ENCODE measurements at places on chromosomes 12 and 14.

DNA sequence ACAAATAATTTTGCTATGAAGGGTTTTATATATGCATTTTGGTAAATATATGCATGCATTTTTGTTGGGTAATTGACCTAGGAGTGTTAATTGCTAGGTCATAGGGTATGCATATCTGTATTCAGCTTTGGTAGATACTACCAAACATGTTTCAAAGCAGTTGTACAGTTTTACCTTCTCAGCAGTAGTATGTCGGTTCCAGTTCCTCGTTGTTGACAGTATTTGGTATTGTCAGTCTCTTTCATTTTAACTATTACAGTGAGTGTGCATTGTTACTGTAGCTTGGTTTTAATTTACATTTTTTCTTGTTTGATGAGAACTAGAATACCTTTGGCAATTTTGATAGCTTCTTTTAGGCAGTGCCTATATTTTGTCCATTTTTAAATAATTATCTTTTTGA is 98.9 kb downstream of the ARID2 start:
- no peak for DNase-seq

DNA sequence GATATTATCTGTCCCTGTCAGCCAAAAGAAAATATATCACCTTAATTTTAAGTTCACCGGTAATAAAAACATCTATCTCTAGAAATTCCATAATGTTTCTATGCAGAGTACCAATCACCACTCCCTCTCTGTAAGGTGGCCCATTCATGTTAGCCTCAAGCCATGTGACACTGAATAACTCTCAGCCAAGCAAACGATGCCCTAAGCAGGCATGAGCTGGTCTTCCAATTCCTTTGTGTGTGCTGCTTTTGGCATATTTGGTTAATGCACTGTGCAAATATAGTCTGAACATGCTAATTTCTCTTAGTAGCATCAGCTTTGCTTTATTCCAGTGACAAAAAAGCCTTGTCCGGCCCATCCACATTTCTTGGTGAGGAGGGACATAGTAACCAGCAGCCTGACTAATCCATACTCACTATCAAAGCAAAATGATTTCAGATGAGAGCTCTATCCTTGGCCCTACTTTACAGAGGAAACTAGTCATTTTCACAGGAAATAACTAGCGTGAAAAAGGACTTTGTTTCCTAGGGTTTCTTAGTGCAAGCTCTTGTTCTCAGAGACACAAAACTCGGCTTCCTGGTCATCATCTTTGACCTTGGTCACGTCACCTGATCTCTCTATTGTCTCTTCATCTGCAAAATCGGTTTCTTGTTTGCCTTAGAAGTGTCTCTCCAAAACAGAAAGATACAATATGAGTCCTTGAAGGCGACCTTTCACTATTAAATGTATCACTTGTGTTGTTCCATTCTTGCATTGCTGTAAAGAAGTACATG is 59.2 kb upstream of the RTRAF start:
- DNase-seq: no peak

DNA sequence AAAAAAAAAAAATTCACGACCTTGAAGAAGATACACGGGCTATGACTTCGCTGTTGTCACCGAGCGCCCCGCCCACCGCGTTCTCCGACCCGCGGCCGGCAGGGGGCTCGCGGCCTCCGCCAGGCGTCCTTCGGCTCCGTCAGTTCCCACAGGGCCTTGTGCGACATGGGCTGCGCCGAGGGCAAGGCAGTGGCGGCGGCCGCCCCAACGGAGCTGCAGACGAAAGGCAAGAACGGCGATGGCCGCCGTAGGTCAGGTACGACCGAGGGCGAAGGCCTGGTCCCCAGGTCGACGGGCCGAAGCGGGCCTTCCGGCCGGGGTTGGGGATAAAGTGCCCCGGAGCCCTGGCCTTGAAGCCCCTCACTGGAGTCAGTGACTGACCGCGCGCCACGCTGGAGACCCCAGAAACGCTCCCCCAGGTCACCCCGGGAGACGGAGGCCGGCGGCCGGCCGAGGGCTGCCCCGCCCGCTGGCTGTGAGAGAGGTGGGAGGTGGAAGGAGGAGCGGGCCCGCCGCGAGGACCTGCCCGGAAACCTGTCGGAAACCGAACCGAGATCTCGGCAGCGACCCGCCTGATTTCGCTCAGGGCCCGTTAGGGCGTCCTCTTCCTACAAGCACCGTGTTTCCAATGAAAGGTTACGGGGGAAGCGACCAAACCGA is at the start of gene TXNRD1:
Gene TXNRD1 (plus strand): TSS at position 142 of the 660 bp plus-strand sequence. CDS start 24 bp downstream, at position 166.
- peak; percentile 84 for DNase-seq

DNA sequence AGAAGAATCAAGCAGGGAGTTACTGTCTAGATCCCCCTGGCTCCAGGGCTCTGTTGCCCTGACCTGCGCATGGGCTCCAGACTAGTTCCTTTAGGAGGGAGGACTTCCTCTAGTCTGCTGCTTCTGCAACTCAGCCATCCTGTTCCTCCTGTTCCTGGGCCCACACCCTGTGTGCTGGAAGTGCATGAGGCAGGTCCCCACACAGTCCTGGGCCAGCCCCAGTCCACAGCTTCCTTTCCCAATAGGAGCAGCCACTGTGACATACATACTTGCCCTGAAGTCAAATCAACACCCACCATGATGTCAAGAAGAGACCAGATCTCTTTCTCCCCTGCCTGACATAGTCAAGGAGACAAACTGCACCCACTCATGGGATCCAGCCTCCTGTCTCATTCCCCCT is 1.3 kb downstream of the SDR9C7 start:
- no peak for DNase-seq

- no peak for DNase-seq
These were observed 59.7 kb downstream of the APOBEC1 start for GRCh38 chr12:7605900-7606465.

GRCh38 chr12:131461096-131461495 is 249.8 kb upstream of the SFSWAP start:
- DNase-seq: no peak

GRCh38 chr14:72284176-72284575 is 351.9 kb downstream of the RGS6 start:
- no peak for DNase-seq

DNA sequence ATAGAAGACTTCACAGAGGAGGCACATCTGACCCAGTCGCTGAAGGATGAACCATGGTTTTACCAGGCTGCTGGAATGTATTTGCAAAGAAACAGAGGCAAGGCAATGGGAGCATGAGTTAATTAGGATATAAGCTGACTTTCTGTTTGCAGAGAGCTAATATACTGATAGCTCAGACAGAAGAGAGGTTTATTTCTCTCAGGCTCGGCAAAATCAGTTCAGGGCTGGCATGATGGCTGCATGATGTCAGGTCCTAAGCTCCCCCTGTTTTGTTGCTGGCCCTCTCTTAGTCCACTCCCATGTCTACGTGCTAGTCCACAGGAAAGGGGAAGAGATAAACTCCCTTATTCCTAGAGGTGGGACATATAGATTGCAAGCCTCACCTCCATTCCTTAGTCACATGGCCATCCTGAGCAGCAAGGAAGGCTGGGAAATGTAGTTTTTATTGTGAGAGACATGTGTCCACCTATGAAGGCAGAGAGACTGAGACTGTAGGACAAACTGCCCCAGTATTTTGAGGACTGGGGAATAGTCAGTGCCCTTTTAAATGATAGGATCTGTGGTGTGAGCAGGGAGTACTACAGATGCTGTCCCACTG is 224.5 kb downstream of the VRK1 start:
- no peak for DNase-seq

DNA sequence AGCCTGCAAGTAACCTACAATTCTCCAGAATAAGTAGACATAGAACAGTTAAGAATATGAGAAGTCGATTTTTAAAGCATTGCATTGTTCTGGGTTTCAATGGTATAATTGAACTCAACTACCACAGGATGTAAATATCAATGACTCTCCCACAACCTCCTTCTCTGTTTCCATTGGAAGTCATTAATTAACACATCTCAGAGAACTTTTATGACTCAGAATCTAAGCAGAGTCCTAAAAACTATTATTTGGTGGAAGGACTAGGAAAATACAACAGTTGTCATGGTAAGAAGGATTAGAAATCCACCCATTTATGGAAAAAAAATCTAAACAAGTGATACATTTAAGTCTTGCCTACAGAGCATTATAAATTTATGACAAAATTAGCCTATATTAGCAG is 21.1 kb upstream of the CPNE8 start:
- DNase-seq: no peak

DNA sequence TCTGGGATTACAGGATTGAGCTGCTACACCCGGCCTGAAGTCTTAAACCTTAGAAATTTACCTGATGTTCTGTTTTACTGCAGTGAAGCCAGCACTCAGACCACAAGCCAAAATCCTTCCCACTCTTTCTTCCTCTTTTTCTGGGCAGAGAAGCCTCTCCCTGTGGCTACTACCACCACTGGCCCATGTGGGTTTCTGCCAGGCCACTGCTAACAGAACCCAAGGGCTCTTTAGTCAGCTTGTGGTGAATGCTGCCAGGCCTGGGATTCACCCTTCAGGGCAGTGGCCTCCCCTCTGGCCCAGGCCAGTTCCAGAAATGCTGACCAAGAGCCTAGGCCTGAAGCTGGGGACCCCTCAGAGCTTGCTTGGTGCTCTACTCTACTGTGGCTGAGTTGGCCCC is 35.3 kb downstream of the GAS2L3 start:
- DNase-seq: no peak

DNA sequence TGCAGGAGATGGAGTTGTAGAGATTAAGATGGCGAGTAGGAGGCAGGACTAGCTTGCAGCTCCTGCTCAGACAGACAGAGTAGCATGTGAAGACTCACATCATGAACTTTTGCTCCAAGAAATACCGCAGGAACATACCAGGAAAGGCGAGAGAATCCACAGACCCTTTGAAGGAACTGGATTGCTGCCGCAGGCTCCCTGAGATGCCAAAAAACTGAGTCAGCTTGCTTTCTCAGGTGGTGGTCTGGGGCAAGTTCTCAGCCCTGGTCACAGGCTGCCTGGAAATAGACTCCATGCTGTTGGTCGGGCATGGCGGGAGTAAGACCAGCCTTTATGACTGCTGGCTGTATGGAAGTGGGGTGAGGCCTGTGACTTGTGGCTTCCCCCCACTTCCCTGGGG is 163.6 kb upstream of the NAV3 start:
- no peak for DNase-seq

DNA sequence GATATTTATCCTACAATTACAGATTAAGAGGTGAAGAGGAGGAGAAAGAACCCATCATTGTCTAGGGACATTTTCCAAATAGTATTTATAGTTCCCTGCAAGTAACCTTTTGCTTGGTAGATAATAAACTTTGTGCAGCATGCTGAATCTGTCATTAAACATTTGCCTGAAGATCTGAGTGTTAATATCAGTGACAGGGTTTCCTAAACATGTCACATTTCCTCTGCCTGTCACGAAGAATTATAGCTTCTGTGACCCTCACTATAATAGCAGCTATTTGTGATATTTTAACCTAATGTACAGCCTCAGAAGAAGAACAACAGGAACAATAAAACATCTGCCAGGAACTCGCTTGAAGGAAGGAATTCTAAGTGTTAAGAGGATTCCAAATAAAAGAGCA is 350.3 kb downstream of the GXYLT1 start:
- DNase-seq: no peak

- no peak for DNase-seq
These were observed 180.5 kb upstream of the HMGA2 start for GRCh38 chr12:65643595-65644386.

DNA sequence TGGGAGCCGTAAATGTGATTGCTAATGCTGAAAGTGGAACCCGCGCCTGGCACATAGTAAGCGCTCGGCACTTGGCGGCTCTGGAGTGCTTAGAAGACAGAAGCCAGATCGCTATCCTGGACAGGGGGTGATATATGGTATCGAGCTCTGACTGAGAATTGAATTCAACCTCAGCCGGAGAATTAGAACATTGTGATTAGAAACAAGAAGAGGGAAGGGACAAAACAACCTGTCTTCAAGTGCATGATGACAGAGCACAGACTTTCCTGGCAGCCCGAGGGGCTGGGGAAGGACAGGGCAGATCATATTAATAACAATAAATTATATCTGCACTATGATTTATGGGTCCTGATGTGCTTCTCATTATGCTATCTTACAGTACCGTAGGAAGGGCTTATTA is 66.9 kb upstream of the TBX3 start:
- no peak for DNase-seq

DNA sequence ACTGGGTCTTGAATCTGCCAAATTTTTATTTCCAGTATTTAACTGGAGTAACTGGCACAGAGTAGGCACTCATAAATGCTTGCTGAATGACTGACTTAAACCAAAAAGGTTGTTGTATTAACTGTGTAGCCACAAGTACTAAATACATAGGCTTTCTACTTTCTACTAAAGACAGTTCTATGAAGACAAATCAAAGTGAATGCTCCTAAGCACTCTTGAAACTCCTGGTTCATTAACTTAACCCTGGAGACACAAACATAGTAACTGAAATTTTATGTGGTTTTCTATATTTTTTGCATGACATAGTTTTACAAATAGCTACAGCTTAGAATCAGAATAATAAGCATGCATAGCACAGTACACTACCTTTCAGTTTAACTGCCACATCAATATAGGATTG is 70.4 kb downstream of the TXNDC16 start:
- no peak for DNase-seq

DNA sequence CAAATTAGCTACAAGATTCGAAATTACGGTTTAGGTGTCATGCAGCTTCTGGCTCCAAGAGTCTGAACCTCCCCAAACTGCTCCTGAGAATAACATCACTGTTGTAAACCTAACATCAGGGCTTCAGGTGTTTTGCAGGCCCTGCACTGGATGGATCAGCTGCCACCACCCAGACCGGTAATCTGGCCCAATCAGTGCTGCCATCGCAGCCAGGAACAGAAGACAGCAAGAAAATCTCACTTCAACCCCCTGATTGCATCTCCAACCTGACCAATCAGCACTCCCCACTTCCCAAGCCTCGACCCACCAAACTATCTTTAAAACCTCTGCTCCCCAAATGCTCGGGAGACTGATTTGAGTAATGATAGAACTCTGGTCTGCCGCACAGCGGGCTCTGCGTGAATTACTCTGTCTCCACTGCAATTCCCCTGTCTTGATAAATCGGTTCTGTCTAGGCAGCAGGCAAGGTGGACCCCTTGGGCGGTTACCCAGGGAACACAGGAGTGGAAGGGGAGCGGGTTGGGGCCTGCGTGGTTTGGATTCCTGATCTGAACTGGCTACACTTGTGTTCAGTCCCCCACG is 268.5 kb upstream of the SFSWAP start:
- no peak for DNase-seq

DNA sequence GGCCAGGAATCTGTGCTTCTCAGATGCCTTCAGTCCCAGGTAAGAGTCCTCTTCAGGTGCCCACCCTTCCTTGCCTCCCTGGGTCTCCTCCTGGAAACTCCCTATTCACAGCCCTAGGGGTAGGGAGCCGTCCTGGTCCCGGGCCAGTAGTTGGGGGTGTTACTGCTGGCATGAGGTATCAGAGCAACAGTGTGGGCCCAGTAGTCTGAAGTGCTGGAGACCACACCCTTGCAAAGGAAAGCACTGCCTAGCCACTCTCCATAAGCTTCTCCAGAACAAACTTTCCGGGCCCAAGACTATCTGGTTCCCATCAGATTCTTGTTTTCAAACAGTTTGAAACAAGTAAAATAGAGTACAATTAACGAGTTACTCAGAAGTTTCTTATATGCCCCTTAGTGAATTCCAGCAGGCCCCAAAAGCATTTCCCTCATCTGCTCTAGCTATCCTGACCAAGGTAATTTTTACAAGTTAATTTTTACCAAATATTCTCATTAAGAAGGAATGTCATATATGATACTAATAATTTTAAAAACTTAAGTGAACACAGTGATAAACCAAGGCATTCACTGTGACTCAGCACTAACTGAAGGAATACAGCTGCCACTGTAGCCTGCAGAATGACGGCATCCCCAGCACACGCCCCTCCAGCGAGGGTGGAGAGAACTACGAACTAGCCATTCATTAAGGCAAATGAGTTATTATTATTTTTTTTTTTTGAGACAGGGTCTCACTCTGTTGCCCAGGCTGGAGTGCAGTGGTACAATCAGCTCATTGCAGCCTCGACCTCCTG is 49.4 kb downstream of the MOK start:
- DNase-seq: no peak

All from stimulated activated CD4-positive, alpha-beta T cell treated with anti-CD3 and anti-CD28 coated beads, Interleukin-2, amount 100 ng/mL, for 24 hours (primary cell).